ENCODE measurements at places on chromosomes 11 and 22.

- DNase-seq = peak; percentile 45
Measured at GRCh38 chr11:27456140-27456794, 16.3 kb downstream of the LGR4 start.

DNA sequence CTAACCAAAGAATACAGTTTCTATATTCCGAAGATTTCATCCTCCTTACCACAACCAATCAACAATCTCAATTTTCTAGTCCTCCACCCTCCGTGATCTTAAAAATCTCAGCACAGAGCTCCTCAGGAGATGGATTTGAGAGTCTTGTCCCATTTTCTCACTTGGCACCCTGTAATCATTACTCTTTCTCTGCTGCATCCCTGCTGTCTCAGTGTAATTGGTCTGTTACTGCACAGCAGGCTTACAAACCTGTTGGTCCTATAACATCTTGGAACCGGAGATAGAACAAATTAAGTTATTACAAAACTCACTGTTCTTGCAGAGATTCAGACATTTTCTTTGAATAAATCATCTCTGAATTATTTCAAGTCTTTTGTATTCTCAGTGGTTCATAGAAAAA is 1227.2 kb downstream of the JRKL start:
- DNase-seq = no peak

DNA sequence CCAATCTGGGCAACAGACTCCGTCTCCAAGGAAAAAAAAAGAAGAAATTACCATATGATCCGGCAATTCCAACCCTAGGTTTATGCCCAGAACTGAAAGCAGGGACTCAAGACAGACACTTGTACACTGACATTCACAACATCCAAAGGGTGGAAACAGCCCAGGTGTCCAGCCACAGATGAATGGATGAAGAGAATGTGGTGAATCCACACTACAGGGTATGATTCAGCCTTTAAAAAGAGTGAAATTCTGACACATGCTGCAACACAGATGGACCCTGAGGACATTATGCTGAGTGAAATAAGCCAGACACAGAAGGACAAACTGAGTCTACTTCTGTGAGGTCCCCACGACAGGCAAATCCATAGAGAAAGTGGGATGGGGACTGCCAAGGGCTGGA is 43.9 kb downstream of the SGSM3 start:
- DNase-seq = no peak

DNA sequence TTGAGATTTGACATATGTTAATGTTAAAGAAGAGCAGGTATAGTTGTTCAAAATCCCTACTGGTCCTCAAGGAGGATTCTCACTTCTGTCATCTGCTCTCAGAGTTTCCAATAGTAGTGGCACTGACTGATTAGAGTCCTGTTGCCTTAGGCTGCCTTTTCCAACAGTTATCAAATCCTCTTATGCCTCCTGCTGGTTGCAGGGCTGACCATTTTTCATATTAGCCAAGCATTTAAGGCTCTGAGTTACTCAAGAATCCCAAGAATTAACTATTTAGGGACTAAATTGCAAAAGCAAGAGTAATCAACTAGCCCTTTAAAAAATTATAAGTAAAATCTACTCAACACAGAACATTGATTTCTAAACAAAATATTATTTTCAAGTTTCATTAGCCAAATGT is 212.0 kb upstream of the CHORDC1 start:
- DNase-seq = peak; percentile 5

- no peak for DNase-seq
Measured at GRCh38 chr11:127844876-127845275, 742.5 kb downstream of the ETS1 start.

DNA sequence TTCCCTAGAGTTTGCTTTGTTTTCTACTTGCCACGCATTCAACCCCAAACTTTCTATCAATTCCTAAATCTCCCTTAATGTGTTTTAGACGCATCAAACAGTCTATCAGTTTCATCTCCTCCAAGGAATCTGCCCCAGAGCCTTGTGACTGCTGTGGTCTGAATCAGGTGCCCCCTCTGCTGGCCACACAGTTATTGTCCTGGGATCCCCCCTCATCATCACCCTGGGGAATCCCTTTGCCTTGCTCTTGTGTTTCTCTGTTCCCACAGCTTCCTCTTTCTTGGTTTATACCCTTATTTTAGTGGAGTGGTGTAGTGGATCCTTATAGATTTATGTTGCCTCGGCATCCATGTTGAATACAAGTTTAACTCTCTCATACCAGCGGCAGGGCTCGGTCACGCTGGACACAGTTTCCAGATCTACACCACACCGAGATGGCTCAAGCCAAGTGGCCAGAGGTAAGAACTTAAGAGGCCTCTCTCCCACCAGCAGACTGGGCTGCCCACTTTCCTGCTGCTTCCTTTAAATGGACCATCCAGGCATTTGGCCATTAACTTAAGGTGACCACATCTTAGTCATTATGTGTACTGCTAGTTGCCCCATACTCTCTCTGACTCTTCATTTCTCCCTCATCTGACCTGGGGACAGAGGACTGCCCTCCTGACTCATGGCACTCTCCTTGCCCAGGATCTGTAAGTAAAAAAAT is 8.2 kb downstream of the UPB1 start:
- no peak for DNase-seq

GRCh38 chr11:117646411-117646810 is 150.6 kb downstream of the DSCAML1 start:
- DNase-seq = no peak

- DNase-seq = no peak
Measured at GRCh38 chr11:95831198-95831883, 41.0 kb downstream of the CEP57 start.

- no peak for DNase-seq
Measured at GRCh38 chr22:46012182-46012880, 35.4 kb upstream of the WNT7B start.

DNA sequence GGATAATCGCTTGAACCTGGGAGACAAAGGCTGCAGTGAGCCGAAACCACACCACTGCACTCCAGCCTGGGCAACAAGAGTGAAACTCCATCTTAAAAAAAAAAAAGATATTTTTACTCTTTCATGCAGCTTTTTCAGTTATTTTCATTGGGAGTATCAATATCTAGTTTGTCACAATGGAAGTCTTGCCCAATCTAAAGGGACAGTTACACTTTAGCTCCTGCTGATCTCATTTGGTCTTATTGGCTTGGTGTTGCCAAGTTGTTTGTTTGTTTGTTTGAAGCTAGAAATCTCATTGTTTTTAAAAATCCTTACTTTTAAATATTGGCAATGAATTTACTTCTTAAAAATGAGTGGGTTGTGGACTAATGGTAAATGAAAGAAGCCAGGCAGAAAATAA is 24.7 kb downstream of the CEP295 start:
- DNase-seq = no peak

DNA sequence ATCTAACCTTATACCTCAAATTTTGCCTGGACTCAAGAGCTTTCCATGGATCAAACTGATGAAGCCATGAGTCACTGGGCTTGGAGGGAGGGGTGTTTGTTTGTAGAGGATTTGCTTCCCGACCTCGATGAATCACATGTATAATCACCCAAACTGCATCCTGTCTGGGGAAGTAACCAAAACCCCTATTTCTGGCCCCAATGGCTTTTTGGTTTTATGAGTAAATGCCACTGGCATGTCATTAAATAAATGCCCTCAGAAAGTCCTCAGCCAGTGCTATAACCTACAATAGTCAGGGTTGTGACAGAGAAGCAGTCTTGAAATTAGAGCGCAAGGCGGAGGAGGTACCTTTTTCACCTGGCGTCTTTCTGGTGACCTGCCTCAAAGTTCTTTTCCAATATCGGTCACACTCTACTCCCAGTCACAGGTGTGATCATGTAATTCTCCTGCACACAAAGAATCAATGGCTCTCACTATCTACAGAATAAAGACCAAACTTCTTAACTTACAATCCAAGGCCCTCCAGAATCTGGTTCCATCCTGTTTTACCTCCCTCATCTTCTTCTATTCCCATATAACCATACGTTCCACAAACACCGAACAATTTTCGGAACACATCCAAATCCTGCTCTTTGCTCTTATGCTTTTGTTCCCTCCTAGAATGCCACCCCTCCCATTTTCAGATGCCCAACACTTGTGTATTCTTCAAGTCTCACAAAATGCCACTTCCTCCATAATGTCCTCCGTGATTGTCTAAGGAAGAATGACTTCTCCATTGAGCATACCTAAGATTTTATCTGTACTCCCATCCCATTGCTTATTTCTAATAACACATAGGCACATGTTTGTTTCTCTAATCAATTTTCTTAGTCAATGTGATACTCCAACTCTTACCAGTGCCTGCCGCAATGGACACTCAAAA is 81.3 kb upstream of the BLID start:
- no peak for DNase-seq

DNA sequence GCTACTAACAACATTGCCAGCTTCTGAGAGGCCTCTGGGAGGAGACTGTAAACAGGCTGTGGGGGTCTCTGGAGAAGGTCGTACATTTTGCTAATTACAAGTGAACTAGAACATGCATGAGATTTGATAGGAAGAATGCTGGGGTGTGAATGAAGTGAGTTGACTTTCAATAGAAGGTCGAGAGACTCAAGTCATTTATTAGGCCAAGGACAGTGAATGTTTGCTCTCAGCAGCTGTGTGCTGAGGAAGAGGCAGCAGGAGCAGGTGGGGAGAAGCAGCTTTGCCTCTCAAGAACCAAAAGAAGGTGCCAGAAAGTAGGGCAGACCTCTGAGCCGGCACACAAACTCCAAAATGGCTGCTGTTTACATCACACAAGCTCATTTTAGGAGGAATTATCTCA is 91.7 kb downstream of the PIWIL4 start:
- DNase-seq = no peak

- DNase-seq = no peak
Measured at GRCh38 chr22:35568751-35569739, 28.4 kb downstream of the RASD2 start.

GRCh38 chr22:17191163-17191784 is 28.0 kb downstream of the ADA2 start:
- no peak for DNase-seq

GRCh38 chr22:35749808-35750207 is 32.1 kb downstream of the APOL5 start:
- no peak for DNase-seq

DNA sequence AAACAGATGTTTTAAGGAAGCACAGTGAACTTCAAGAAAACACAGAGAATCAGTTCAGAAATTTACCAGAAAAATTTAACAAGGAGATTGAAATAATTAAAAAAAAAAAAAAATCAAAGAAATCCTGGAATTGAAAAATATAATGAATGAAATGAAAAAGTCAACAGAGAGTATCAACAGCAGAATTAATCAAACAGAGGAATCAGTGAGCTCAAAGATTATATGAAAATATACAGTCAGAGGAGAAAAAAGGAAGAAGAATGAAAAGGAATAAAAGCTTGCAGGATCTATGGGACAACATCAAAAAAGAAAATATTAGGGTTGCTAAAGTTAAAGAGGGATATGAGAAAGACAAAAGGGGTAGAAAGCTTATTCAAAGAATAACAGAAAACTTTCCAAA is 82.3 kb downstream of the XRRA1 start:
- DNase-seq = no peak

Data from NCI-H526 treated with DMSO at 0.1 percent for 48 hours (cell line).